Activated T-helper 1 cell treated with anti-CD3 and anti-CD28 coated beads, Interleukin-12 subunit alpha, Interleukin-12 subunit beta, Interleukin-2, Interleukin-4 antibody, amounts not matched to agents 30 ng/mL and 10 ng/mL and 1 ng/mL, durations not matched to agents 14 hours and 24 hours and 36 hours (primary cell): ENCODE measurements at places on chromosomes 2 and 18.

- H3K4me1 ChIP-seq, result no peaks in the 10 kb centered on the region
- no peak for DNase-seq
- H3K27me3 ChIP-seq, result no peaks in the 10 kb centered on the region
- H3K36me3 ChIP-seq, result no peaks in the 10 kb centered on the region
- H3K27ac ChIP-seq, result no peak overlapping the region
Observed at GRCh38 chr18:24868311-24868710, 407.9 kb downstream of the HRH4 start.

GRCh38 chr2:71583876-71584275, 130.5 kb downstream of the DYSF start:
- H3K4me3 ChIP-seq, result no peak overlapping the region
- no peaks in the 10 kb centered on the region for H3K36me3 ChIP-seq
- H3K27me3 ChIP-seq, result peaks cover 1% of the 10 kb centered on the region
- H3K27ac ChIP-seq, result no peak overlapping the region
- no peak for DNase-seq
- H3K4me1 ChIP-seq, result no peaks in the 10 kb centered on the region

DNA sequence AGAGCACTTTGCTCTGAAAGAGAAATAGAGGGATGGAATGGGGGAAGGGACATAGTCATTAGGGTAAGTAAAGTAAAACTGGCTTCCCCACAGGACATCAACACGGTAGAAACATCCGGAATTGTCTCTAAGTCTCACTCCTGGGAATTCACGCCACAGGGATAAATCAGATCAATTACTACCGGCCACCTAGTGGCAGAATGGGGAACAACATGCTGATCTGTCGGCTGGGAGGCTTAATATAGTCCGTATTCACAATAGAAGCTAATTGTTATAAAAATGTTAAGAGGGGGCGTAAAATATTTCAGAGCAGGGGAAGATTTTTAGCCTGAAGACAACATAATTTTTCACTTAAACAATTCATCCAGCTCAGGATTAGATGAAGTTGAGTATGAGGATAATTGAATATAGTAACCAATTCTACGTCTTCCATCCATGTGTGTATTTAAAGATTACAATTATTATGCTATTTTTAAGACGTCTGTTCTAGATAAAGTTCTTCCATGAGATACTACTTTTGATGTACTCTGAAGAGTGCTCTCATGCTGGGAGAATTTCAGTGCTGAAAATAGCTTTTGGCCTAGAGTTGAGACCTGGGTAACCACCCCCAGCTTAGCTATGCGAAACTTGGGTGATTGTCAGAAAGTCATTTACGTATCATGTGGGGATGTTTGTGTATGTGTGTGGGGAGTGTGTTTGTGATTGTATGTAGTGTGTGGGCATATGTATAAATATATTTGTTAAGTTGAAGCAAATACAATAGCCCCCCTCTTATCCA, 65.7 kb downstream of the LRRTM1 start:
- no peaks in the 10 kb centered on the region for H3K4me1 ChIP-seq
- no peaks in the 10 kb centered on the region for H3K27me3 ChIP-seq
- no peak overlapping the region for H3K4me3 ChIP-seq
- no peak for DNase-seq
- H3K36me3 ChIP-seq, result no peaks in the 10 kb centered on the region

DNA sequence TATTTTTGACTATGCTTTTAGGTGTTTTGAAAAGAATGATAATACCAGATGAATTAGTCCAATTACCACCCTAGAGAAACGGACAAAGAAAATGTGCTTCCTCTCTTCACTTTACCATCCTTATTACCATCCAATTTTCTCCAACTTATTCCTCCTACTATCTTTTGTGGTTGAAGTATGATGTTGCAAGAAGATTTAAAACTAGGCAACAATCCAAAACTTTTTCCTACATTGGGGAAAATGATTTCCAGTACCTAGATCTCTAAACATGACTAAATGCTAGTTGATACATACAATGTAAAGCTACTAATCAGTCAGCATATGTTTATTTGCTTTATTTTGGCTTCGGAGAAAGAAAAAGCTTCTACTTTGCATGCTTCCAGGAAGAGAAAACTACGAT, 355.0 kb upstream of the LYPD1 start:
- no peak overlapping the region for H3K27ac ChIP-seq
- H3K4me1 ChIP-seq, result no peaks in the 10 kb centered on the region
- no peaks in the 10 kb centered on the region for H3K27me3 ChIP-seq
- H3K4me3 ChIP-seq, result no peak overlapping the region
- no peaks in the 10 kb centered on the region for H3K36me3 ChIP-seq

- H3K27ac ChIP-seq, result no peak overlapping the region
- peaks cover 9% of the 10 kb centered on the region for H3K27me3 ChIP-seq
- no peaks in the 10 kb centered on the region for H3K4me1 ChIP-seq
- DNase-seq, result no peak
Observed at GRCh38 chr2:167908786-167909185, 338.6 kb downstream of the STK39 start.

DNA sequence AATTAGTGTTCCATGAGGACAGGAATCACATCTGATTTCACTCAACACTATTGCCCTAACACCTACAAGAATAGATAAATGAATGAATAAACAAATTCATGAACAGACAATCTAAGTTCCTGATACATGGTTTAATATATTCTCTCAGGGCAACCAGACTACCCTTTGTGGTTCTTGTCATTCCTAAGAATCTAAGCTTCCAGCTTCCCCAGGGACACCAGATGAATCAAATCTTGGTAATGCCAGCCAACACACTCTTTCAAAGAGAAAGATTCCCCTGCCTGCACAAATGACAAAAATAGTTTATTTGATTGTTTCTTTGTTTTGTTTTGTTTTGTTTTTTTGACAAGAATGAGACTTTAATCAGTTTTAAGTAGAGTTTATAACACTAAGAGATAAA, 237.5 kb upstream of the CHAC2 start:
- H3K4me1 ChIP-seq, result no peaks in the 10 kb centered on the region
- no peaks in the 10 kb centered on the region for H3K36me3 ChIP-seq
- DNase-seq, result no peak
- H3K27me3 ChIP-seq, result no peaks in the 10 kb centered on the region
- no peak overlapping the region for H3K4me3 ChIP-seq

GRCh38 chr18:12012697-12013096, 31.4 kb downstream of the IMPA2 start:
- H3K4me1 ChIP-seq, result no peaks in the 10 kb centered on the region
- DNase-seq, result no peak
- H3K27ac ChIP-seq, result no peak overlapping the region
- H3K4me3 ChIP-seq, result no peak overlapping the region

DNA sequence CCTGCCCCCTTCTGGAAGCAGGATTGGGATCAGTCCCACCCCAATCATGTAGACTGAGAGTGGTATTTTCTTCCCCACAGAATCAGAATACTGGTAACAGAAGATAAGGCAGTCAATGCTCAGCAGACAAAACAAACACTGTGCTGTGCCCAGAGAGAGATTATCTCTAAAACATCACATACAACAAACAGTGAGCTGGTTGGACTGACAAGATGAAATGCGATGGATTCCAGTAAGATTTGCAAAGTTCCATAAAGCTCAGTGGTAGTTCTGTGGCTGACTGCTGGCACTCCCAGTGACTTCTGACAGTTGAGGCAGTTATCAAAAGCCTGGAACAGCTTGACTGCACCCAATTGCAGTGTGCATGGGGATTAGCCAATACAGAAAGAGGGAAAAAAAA, 311.5 kb upstream of the MGAT5 start:
- no peak overlapping the region for H3K27ac ChIP-seq
- no peaks in the 10 kb centered on the region for H3K4me1 ChIP-seq

DNA sequence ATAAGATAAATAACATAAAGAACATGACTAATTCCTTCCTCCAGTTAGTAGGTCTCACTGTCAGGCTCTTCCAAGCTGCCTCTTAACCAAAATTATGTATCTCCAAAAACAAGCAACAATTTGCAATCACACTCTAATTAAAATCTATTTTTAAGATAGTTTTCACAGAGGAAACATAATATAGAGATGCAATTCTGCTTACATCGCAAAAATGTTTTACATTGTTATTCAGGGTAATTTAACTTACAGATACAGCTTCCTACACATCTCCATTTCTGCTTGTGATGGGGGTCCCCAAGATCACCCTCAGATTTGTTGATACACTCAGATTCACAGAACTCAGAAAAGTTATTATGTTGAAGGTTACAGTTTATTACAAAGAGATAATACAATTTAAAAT, 115.5 kb downstream of the DSC3 start:
- H3K4me1 ChIP-seq, result no peaks in the 10 kb centered on the region
- H3K36me3 ChIP-seq, result no peaks in the 10 kb centered on the region
- no peaks in the 10 kb centered on the region for H3K27me3 ChIP-seq
- H3K27ac ChIP-seq, result no peak overlapping the region
- H3K4me3 ChIP-seq, result no peak overlapping the region

DNA sequence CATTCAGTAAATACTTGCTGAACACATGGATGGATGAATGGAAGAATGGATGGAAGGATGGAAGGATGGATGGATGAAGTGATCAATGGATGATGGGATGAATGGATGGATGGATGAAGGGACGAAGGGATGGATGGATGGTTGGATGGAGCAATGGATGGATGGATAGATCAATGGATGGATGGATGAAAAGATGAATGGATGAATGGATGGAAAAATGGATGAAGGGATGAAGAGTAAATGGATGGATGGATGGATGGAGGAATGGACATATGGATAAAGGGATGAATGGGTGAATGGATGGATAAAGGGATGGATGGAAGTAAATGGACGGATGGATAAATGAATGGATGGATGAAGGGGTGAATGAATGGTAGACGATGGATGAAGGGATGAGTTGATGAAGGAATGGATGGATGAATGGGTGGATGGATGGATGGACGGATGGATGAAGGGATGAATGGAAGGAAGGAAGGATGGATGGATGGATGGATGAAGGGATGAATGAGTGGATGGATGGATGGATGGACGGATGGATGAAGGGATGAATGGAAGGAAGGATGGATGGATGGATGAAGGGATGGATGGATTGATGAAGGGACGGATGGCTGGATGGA, 13.9 kb upstream of the ID2 start:
- no peak for DNase-seq
- H3K4me3 ChIP-seq, result no peak overlapping the region
- H3K4me1 ChIP-seq, result peaks cover 11% of the 10 kb centered on the region
- no peaks in the 10 kb centered on the region for H3K36me3 ChIP-seq
